ENCODE measurements at places on chromosomes 5 and 9. TPM values are rescaled to one million over a fixed set of nuclear protein-coding genes. Genes with fewer than 3 reads are reported as not detected.

The ROR2 gene
- total RNA-seq = 2.1 TPM

The GMCL2 gene
- total RNA-seq = not detected

The PCDHA8 gene
- total RNA-seq = not detected

The MAML1 gene
- total RNA-seq = 33.3 TPM

The CSNK1A1 gene
- total RNA-seq = 203 TPM

The LRRC26 gene
- total RNA-seq = not detected

DNA sequence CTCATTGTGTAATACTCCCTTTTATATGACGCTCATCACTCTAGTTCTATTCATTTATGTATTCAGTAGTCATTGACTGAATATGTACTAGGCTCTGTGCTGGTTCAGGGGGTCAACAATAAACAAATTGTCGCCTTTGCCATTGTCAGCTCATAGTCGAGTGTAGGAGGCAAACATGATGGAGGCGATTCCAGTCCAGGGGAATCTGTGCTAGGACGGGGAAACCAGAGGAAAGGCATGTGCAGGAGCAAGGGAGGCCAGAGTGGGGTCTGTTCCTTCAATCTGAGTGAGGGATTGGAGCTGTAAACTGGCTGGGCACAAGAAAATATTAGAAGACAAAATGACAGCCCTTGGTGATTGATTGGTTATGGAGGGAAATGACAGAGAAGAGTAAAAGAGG, 83.9 kb downstream of the ANGPTL2 start:
- no peak for DNase-seq

- no peak for DNase-seq
Observed at GRCh38 chr5:19352120-19352519, 635.9 kb downstream of the CDH18 start.

DNA sequence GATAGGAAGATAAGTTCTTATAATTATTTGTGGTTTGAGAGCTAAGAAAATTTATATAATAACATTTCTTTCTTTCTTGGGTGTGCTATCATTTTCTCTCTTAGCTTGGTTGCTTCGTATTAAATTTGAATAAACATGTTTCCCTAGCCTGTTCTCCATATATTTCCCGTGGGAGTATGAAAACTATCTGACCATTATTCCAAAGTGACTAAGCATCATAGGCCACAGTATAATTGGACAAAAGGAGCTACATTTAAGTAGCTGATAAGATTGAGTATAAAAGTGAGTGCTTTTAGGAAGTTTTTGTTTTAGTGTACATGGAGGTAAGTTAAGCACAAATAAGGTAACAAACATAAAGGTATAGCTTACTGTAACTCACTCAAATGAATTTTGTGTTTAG, 8.4 kb upstream of the OSMR start:
- no peak for DNase-seq

DNA sequence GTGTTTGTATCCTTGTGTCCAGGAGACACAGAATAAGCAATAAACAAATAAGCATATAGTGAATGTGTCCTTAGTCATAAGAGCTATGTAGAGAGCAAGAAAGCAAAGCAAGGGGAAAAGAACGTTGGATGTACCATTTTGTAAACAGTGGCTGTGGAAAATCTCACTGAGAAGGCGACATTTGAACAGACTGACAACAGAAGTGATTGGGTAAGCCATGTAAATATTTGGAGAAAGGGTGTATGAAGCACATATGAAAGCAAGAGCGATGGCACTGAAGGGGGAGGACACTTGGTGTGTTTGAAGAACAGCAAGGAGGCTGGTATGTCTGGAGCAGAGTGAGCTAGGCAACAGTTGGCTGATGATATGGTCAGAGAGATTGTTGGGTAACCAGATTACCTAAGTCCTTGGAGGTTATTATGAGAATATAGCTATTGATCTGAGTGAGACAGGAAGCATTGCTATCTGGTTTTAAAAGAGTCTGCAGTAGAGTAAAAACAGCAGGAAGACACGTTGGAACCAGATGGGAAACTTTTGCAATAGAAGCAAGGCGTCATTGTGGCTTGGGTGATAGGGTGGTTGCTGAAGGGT, 115.5 kb upstream of the IL7R start:
- DNase-seq = no peak

- no peak for DNase-seq
Observed at GRCh38 chr9:112774006-112774996, 23.7 kb downstream of the SNX30 start.

DNA sequence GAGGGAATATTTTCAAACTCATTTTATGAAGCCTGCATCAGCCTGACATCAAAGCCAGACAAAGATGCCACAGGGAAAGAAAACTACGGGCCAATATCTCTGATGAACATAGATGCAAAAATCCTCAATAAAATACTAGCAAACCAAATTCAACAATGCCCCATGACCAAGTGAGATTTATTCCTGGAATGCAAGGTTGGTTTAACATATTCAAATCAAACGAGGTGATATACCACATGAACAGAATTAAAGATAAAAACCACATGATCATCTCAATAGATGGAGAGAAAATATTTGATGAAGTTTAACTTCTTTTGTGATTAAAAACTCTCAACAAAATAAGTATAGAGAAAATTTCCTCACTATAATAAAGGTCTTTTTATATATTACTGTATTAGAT, 792.0 kb upstream of the ZNF608 start:
- no peak for DNase-seq

DNA sequence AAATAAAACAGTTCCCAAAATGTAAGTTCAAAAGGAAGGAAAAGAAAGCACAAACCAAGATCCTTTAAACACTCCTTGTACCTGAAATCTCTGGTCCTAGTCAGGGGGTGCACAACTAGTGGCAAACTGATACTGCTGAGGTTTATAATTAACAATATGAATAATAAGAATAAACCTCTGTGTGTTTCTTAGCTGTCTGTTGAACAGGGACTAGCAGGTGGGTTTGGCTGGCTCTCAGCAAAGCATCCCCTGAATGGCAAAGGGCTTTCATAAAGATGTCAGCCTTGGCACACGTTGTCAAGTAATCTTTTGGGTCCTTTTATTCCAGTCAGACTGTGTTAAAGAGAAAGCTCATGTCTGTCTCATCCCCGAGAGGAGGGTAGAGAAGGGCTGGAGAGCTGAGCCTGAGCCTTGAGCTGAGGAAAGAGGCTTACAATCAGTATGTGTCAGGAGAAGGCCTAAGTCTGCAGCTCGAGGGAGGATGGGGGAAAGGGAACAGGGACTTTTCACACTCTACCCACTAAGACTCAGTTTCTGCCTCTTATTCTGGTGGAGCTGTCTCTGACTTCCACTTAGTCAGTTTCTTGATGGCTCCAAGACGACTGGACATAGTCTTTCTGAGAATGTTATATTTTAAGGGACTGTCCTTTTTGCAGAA, 123.0 kb downstream of the GALNT10 start:
- DNase-seq = no peak

DNA sequence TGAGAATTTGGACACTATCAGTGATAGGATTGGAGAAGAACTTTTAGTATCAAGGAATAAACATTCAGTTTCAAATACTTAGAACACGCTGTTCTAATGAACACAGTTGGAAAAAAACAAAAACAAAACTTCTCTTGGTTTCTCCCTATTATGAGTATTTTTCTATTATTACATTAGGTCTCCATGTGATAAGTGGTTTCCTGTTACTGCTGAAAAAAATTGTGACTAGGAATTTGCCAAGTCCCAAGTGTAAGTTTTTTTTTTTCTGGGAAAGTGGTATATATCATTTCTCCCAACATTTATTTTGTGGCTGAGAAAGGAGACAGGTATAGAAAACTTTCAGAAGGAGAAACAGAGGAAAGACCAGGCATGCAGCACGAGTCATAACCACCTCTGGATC, 41.1 kb downstream of the PCSK1 start:
- no peak for DNase-seq

GRCh38 chr5:142777099-142777498, 6.9 kb downstream of the ARHGAP26 start:
- DNase-seq = no peak

- DNase-seq = no peak
Observed at GRCh38 chr9:734831-735511, 106.5 kb upstream of the DMRT1 start.

DNA sequence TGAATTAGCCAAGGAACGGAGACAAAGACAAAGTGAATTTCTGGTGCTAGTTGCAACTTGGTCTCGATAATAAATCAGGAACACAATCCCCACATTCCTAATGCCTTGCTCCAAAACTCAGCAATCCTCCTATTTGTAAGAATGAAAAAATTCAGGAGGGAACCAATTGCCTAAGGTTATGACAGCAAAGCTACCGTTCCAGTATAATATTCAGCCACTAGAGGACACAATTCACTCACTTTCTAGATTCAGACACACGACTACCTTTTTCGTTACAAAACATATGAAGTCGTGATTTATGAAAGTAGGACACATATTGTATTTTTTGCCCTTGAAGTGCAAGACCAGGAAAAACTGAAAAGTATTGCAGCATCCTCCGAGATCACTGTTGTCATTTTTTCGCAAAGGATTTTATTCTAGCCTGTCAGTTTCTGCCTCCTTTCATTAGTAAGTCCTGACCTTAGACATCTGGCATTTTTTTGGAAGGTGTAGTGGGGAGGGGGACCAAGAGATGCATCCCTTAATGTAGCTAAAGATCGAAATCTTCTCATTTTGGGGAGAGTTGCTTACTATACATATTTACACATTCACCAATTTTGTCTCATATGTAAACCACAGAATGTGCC, 133.1 kb downstream of the DOCK8 start:
- DNase-seq = no peak

Measured in activated CD4-positive, alpha-beta memory T cell treated with anti-CD3 and anti-CD28 coated beads, Interleukin-2, amount 10 ng/mL, durations not matched to agents 7 days and 5 days (primary cell).